Karpas-422 (cell line): ENCODE measurements at places on chromosomes 2 and 18.

GRCh38 chr2:70125498-70125898 lies 38.2 kb downstream of the PCBP1 start:
- no peak for DNase-seq

GRCh38 chr2:197804758-197805714 lies 643 bp downstream of the PLCL1 start:
- no peak for DNase-seq

DNA sequence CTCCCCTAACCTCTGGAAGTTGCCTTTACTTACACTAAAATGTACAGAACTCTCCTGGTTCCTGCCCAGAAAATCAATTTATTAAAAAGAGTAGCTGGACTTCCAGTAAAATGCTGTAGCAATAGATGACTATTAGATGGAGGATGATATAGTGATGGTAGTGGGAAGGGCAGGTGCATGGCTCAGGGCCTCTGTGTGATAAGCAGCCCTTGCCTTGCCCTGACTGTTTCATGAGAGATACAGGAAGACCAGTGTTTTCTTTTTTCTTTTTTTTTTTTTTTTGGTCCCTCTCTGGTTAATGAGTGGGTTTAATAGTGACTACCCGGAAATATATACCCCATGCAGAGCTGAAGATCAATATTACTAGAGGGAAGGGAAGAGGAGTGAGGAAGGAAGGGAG lies 48.7 kb upstream of the NEDD4L start:
- DNase-seq, result no peak

DNA sequence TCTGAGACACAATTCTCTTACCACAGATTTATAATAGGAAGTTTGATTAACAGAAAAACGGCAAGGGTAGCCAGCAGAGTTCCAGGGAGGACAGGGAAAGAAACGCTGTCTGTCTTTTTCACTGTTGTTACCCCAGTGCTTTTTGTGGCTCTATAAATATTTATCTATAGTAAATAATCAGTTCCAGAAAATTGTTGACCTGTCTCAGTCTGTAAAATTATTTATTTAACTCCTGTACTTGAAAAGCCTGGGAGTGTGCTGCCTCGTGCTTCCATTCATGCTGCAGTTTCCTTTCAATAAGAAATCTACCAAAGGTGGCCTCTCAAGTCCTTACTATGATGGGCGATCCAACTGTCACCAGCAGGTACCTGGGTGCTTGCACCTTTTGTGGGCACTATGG lies 102.9 kb downstream of the ETAA1 start:
- DNase-seq, result no peak

DNA sequence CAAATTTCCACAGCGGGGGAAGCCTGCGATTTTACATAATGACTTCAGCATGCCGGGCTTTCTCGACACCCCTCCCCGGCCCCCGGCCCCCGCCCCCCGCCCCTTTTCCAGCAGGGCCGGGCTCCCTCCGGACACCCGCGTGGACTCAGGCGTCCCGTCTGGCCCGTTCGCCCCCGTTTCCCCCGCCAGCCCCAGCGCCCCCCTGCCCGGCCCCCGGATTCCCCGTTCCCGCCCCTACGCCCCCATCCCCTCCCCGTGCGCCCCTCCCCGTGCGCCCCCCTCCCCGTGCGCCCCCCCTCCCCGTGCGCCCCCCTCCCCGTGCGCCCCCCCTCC lies 456 bp upstream of the NFATC1 start:
- DNase-seq, result no peak

GRCh38 chr18:12765586-12765985 lies 62.7 kb downstream of the PSMG2 start:
- no peak for DNase-seq

- DNase-seq, result peak; percentile 80
Observed at GRCh38 chr2:241859436-241860183, 916 bp upstream of the PDCD1 start.

GRCh38 chr18:60019463-60019840 lies 119.7 kb downstream of the PMAIP1 start:
- DNase-seq, result no peak

- peak; percentile 76 for DNase-seq
Observed at GRCh38 chr2:161237392-161238264, 70.6 kb upstream of the PSMD14 start.

DNA sequence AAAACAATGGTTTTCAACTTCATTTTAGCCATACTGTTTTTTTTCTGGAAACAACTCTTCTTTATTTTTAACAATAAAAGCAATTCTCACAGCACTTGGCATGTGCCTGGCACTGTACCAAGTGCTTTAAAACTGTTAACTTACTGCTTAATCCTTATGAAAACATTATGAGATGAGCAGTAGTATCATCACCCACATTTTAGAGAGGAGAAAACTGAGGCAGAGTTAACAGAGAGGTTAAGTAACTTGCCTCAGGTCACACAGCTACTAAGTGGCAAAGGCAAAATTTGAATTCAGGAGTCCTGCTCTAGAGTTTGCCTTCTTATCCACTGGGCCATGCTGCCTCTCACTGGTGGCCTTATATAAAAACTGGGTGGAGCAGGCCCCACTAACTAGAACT lies 23.2 kb downstream of the CTIF start:
- no peak for DNase-seq

DNA sequence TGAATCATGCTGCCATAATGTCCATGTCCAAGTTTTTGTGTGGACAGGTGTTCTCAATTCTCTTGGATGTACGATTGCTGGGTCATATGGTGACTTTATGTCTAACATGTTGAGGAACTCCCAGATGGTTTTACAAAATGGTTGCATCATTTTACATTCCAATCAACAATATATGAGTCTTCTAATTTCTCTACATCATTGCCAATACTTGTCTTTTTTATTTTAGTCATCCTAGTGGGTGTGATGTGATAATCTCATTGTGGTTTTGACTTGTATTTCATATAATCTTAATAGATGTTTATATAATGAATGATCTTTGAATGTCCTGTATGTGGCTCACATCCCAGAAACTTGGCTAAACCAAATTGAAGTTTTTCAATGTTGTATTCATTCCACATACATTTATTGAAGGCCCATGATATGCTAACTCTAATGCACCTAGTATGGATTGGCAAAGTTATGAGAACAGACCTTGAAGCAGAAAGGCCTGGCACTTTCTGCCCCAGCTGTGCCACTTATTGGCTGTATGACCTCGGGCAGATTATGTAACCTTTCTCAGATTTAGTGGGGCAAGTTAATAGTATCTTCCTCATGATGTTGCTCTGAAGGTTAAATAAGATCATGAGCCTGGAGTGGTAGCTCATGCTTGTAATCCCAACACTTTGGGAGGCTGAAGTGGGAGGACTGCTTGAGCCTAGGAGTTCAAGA lies 205.4 kb downstream of the RAB3GAP1 start:
- DNase-seq, result no peak

GRCh38 chr18:46478796-46479195 lies 178.2 kb downstream of the LOXHD1 start:
- DNase-seq, result no peak

DNA sequence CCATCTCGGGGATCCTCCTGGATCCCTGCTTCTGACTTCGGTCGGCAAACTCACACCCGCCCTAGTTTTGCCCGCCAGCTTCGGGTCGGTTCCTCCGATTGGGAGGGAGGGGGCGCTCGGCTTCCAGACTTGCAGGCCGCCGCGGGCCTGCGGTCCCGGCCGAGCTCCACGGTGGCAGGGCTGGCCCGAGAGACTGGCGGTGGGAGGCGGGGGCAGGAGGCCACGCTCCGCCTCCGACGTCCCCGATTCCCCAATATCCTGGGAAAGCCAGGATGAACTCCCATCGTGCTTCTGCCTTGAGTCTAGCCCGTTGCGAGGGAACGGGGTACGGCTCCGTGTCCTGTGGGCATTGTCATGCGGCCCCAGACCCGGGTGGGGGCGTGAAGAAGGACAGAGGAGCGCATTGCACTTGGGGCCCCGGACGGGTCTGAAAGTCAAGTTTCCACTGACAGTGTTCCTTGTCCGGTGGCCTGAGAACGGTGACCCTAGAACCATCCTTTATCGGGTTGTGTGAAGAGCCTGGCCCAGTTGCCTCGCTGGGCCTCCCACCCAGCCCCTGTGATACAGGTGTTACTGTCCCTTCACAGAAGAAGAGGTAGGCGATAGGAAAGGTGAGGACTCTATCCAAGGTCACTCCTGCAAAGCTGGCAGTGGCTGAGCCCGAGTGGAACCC lies 2.4 kb upstream of the INHBB start:
- DNase-seq, result peak; percentile 90

GRCh38 chr2:126644630-126645191 lies 11.2 kb upstream of the GYPC start:
- DNase-seq, result peak; percentile 56

GRCh38 chr2:69890881-69891280 lies 2.9 kb upstream of the SNRNP27 start:
- no peak for DNase-seq

DNA sequence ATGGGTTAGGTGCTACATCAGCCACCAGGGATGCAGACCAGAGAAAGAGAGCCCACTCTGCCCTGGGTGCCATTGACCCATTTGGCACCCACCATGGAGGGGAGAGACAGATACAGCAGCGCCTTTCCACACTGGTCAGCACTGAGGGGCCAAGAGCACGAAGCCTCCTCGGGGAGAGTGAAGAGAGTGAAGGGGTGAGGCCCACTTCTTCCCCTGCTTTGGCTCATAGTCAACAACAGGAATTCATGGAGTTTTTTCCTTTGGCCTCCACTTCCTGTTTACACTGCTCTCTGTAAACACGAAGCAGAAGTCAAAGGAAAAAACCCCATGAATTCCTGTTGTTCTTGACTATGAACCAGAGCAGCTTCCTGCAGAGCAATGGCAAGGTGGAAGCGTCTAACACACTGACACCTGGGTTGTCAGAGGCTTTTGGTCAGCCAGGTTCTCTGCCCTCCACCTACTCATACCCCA lies 80.0 kb downstream of the CCDC93 start:
- no peak for DNase-seq

- peak; percentile 48 for DNase-seq
Observed at GRCh38 chr2:8058652-8059051, 623.2 kb upstream of the ID2 start.

DNA sequence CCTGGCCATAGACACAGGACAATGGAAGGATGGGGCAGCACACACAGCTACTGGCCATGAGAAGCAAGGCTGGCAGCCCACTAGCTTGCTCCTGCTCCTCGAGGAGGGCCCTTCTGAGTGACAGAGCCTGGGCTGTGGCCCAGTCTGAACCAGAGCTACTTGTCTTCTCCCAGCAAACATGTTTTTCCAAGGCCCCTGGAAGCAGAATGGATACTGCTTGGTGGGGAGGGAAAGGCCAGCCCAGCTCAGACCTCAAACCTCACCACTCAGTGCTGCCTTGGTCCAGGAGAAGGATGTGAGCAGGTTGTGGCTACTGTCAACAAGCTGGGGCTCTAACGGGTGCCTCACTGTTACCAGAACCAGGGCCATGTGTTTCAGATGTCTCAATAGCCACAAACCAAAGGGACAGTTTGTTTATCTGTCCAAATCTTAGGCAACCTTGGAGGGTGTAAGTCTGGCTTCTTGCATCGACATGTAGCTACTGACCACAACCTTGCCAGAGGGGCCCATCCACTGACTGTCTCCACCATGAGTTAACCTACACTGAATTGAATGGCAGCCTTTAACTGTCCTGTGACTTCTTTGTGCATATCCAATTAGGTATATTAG lies 98.6 kb downstream of the TGFA start:
- DNase-seq, result no peak

- DNase-seq, result no peak
Observed at GRCh38 chr18:44920441-44920840, 239.8 kb downstream of the SETBP1 start.

- DNase-seq, result no peak
Observed at GRCh38 chr2:176270100-176270750, 983 bp downstream of the MTX2 start.

GRCh38 chr2:3464401-3465005 lies 54.8 kb downstream of the ADI1 start:
- DNase-seq, result no peak

GRCh38 chr2:181806039-181806392 lies 85.5 kb upstream of the ITPRID2 start:
- no peak for DNase-seq

GRCh38 chr2:165725421-165725820 lies 68.6 kb downstream of the GALNT3 start:
- no peak for DNase-seq

- no peak for DNase-seq
Observed at GRCh38 chr2:160418853-160419252, 74.8 kb downstream of the RBMS1 start.

DNA sequence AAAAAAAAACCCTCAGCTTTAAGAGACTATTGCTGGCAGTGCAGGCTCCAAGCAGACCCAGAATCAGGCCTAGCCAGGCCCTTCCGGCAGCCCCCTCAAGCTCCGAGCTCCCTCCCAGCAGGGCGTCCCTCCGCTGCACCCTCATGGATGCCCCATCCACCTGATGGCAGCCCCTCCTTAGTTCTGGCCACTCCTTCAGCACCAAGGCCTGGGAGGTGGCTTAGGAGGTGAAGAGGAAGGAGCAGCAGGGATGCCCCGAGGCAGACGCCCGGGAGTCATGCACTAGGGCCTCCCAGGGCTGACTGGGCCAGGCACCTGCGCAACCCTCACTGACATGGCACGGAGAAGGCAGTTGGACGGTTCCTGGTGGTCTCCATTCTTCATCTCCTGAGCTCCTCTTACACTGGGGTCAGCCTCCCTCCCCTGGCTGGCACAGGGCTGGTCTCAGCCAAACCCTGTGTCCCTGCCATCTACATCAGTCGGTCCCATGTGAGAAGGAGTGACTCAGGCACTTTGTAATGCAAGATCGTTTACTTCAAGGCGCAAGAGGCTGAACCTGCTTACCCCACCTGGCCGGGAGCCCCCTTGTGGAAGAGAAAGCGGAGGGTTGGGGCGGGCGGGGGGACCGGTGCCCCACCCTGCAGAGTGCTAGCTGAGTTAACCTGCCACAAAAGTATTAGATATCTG lies 53.5 kb upstream of the ID2 start:
- no peak for DNase-seq

DNA sequence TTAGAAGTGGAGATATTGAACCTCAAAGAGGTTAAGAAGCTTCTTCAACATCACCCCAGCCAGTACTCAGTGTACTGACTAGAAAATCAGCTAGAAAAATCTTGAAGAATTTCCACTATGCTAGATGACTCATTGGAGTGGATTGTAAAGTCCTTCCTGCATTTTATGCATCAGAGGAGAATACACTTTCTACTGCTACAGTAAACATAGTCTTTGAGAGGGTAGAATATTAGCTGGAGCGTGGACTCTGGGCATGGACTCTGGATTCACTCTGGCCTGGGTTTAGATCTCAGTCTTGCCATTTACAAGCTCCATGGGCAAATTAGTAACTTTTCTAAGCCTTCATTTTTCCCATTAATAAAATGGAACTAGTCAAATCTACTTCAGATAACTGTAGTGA lies 215.9 kb downstream of the IRS1 start:
- DNase-seq, result no peak
